ENCODE measurements at places on chromosomes 5 and 9.

GRCh38 chr5:73896097-73896496, 270.1 kb downstream of the ARHGEF28 start:
- DNase-seq, result no peak

DNA sequence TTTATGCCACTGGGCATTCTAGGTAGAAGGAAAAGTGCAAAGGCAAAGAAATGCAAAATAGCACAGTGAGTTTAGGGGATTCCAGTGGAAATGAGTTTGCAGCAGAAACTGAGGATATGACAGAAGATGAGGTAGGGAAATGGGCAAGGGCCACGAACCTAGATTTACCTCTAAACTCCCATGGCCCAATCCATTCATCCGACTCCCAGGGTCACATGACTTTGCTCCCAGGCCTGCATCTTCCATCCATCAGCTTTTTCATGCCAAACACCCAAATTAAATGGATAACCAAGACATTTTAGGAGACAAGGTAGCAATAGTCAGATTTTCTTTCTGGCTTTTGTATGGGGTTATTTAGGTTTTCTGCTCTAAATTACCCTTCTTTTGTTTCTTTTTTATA, 22.2 kb upstream of the FABP6 start:
- DNase-seq, result no peak

- DNase-seq, result no peak
Measured at GRCh38 chr5:78974601-78975000, 10.5 kb downstream of the ARSB start.

GRCh38 chr5:149201121-149201637, 59.9 kb downstream of the ABLIM3 start:
- no peak for DNase-seq

DNA sequence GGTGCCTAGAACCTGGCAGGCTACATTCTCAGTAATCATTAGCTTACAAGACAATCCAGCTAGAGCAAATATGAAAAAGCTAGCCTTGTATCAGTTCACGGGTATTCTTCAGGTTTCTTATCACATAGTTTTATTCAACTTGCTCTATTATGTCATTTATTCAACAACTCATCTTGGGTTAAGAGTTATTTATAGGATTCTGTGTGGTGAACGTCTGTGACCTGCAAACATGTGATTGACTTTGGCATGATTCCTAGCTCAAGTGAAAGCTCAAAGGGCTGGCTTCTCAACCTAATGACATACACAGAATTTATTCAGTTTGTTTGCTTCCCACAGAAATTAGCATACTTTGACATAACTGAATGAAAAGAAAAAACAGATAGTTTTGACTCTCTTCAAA, 173.1 kb downstream of the PLPPR1 start:
- DNase-seq, result no peak

- no peak for DNase-seq
Measured at GRCh38 chr9:96172797-96173196, 129.2 kb downstream of the HSD17B3 start.

DNA sequence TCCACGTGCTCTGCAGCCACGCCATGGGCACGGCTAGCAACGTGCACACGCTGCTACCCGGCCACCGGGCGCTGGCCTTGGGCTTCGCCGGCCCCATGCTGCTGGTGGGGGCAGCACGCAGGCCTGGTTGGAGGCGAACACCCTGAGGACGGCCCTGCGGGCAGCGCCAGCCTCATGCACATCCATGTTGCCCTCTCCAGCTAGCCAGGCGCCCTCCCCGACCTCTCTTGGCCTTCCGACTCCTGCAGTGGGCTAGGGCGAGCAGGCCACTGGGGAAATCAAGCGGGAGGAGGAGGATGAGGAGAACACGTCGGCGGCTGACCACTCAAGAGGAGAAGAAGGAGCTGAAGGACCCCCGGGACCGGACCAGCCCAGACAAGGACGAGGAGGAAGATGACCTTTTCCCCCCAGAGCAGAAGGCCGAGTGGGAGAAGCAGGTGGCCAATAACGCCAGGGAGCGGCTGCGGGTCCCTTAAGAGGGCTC, 73.3 kb downstream of the INSL6 start:
- DNase-seq, result no peak

- peak; percentile 55 for DNase-seq
Measured at GRCh38 chr9:68546596-68547390, 6.1 kb upstream of the TMEM252 start.

GRCh38 chr5:133746834-133747233, 134.5 kb upstream of the FSTL4 start:
- DNase-seq, result no peak

GRCh38 chr9:88682431-88682831, 147.5 kb downstream of the NXNL2 start:
- no peak for DNase-seq

DNA sequence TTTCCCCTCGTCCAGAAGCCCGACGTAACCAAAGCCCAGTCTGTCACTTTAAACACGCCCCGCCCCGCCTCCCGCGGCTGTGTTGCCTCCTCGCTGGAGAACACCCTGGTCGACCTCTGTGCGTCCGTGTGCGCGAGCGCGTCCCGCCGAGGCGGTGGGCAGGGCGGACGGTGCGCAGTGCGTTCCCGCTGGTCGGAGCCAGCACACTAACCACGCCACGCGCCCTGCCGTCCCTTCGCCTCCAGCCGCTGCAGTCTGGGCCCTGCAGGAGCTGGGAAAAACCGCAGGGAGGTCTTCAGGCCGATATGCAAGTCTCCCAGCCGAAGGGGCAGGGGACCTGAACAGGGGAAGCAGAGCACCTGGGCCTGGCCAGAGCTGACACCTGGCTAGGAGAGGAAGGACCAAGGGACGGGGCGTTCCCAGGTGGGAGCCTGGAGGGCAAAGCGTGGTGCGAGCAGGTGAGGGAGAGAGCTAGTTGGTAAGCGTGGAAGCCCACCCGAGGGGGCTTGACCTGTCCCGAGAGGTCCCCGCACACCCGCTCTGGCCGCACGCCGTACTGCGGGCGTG, 1.3 kb upstream of the PHPT1 start:
- DNase-seq, result peak; percentile 89

DNA sequence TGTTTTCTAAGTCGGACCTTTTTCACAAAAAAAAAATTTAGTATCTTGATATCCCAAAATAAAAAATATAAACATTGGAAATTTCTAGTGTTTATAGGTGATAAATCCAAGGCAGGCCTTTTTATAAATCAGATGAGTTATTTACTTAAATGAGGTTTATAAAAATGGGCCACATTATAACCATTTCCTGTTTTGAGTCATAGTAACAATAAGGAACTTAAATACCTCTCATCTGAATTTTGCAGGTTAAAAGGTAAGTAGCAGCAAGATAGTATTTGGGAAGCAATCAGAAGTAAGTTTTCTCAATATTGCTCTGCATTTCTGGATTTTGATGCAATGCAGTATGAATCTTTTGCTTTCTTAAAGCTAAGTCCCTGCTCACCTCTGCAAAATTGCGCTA, 3.9 kb downstream of the SPTAN1 start:
- no peak for DNase-seq

- DNase-seq, result no peak
Measured at GRCh38 chr9:77158772-77159513, 18.4 kb upstream of the VPS13A start.

DNA sequence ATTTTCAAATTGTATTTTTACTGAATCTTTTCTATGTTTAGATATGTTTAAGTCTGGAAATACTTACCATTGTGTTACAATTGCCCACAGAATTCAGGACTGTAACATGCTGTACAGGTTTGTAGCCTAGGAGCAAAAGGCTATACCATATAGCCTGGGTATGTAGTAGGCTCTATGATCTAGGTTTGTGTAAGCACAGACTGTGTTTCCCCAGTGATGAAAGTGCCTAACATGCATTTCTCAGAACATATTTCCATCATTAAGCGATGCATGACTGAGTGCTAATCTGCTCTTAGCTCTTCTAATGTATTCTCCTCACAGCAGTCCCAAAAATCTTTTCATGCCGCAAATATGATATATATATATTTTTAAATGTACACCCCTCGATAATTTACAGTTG, 166.7 kb upstream of the PPP2R2B start:
- DNase-seq, result no peak

DNA sequence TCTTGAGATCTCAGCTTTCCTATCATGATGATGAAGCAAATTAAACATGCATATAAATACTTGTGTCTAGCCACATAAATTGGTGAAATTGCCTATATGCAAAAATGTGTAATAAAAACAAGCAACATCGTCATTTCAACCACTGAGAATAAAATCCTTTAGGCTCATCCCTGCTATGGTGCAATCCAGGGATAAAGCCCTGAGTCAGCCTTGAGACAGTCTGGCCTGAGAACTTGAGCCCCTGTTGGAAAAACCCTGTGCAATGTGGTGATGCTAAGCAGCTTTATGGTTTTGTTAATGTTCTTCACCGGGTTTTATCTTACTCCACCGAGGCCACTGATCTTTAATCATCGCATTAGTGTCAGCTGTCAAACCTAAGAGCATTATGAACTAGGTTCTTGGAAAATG, 170.5 kb downstream of the DCP2 start:
- DNase-seq, result no peak
